ENCODE measurements at places on chromosomes 3 and 15.

- no peaks in the 10 kb centered on the region for H3K4me1 ChIP-seq
- DNase-seq = no peak
- H3K27ac ChIP-seq = no peak overlapping the region
- no peak overlapping the region for H3K4me3 ChIP-seq
Observed at GRCh38 chr15:31457161-31457560, 130.5 kb downstream of the KLF13 start.

- H3K4me3 ChIP-seq = no peak overlapping the region
- H3K27me3 ChIP-seq = no peaks in the 10 kb centered on the region
- DNase-seq = no peak
Observed at GRCh38 chr15:84811151-84811550, 6.0 kb upstream of the ALPK3 start.

DNA sequence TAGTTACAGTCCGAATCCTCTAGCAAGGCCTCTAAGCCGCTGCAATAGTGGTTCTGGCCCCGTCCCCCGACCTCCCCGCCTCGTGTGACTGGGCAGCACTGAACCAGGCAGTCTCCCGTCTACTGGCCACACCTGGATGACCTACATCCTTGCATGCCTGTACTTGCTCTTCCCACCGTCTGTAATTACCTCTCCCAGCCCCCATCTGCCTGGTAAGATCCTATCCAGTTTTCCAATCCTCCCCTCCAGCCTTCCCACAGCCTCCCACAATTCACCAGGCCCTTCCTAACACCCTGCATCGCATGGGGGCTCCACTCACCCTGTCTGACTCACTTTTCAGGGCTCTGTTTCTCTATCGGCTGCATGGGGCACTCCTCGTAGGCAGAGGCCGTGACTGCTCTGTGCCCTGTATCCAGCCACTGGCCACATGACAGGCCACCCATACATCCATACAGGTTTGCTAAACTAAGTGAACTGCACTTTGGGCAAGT lies 32.8 kb downstream of the XXYLT1 start:
- H3K4me3 ChIP-seq = no peak overlapping the region
- H3K4me1 ChIP-seq = peaks cover 16% of the 10 kb centered on the region
- peak overlapping the region; percentile 67 for H3K27ac ChIP-seq
- H3K27me3 ChIP-seq = no peaks in the 10 kb centered on the region
- no peaks in the 10 kb centered on the region for H3K36me3 ChIP-seq

DNA sequence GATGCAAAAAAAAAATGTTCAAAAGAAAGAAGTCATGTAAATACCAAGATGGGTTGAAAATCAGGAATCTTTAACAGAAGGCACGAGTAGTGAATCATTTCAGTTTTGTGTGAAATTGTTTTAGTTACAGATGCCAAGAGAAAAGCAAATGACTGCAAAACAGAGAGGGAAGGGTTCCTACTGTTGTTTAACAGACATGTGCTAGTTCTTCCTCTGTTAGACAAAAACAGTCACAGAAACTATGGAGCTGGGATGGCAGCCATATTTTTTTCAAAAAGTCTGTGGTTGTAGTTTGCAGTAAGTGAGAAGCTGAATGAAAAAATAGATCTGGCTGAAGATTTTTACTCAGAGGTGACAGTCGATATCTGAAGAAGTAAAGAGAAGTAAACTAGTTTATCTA lies 511.9 kb downstream of the ZIC1 start:
- H3K4me1 ChIP-seq = no peaks in the 10 kb centered on the region
- H3K27ac ChIP-seq = no peak overlapping the region
- H3K27me3 ChIP-seq = no peaks in the 10 kb centered on the region
- no peak for DNase-seq
- H3K36me3 ChIP-seq = no peaks in the 10 kb centered on the region

GRCh38 chr3:124429129-124429815 lies 301.0 kb upstream of the UMPS start:
- no peaks in the 10 kb centered on the region for H3K4me1 ChIP-seq
- no peaks in the 10 kb centered on the region for H3K27me3 ChIP-seq
- H3K4me3 ChIP-seq = no peak overlapping the region
- peak; percentile 65 for DNase-seq

GRCh38 chr3:99317201-99317600 lies 321.2 kb upstream of the COL8A1 start:
- H3K4me1 ChIP-seq = no peaks in the 10 kb centered on the region
- H3K4me3 ChIP-seq = no peak overlapping the region
- no peak overlapping the region for H3K27ac ChIP-seq
- no peaks in the 10 kb centered on the region for H3K27me3 ChIP-seq
- no peaks in the 10 kb centered on the region for H3K36me3 ChIP-seq

DNA sequence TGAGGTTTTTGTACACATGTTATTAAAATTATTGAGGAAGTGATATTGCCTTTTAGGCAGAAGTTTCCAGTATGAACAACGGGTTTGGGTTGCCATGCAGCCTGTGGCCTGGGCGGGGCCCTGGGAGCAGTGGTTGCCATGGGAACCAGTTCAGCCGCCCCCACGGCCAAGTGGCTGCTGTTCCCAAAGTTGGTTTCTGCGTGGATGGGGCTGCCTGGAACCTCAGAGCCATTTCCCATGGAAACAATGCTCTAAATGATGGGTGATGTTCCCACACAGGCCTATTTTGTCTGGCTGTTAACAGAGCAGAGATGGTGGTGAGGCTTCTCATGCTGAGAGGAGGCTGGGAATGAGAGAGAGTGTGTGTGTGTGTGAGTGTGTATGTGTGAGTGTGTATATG lies 19.5 kb downstream of the MRAS start:
- H3K36me3 ChIP-seq = no peaks in the 10 kb centered on the region
- peaks cover 62% of the 10 kb centered on the region for H3K4me1 ChIP-seq
- peak overlapping the region; percentile 61 for H3K27ac ChIP-seq
- H3K4me3 ChIP-seq = no peak overlapping the region
- H3K27me3 ChIP-seq = no peaks in the 10 kb centered on the region
- peak; percentile 81 for DNase-seq

Measured in spinal cord (tissue), 10 donors.